ENCODE measurements at places on chromosomes 13 and 19.

DNA sequence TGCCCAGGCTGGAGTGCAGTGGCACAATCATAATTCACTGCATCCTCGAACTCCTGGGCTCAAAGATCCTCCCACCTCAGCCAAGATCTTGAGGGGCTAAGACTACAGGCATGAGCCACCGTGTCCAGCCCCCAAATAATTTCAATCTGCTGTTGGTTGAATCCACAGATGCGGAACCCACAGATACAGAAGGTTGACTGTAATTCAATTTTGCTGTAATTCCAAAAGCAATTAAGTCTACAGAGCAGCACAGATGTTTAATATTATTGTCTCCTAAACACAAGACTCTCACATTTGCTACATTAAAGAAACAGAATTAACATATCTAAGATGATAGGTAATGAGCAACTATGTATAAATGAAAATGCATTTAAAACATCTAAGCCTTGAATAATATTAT is 75.6 kb downstream of the MIPEP start:
- DNase-seq = no peak

DNA sequence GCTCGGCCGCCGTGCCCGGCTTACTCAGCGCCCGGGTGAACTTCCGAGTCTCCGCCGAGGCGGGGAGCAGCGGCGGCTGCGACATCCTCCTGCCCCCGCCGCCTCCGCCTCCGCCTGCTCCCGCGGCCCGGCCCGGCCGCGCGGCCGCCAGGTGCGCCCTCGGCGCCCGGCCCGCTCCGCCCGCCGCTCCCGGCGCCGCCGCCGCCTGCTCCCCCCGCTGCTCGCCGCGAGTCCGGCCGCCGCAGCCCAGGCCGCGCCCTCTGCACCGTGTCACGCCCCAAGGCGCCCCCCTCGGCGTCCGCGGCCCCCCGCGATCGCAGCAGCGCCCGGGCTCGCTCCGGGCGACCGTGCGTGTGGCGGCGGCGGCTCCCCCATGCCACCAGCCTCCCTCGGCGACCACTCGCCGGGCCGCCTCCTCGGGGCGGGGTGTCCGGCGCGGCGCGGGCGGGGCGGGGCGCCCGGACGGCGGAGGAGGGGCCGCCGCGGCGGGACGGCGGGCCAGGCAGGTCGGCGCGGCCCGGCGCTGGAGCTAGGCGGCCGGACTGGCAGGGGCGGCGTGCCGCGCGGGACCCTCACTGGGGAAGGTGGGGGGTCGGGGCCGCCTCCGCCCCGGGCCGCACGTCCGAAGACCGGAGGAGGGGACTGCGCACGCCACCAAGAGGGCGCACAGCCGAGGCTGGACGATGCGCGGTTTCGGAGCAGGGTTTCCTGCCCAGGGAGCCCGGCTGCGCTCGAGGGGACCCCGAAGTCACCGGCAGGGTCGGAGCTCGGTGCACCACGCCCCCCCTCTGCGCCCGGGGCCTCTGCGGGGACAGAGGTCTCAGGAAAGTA is 108.6 kb upstream of the DOCK9 start:
- peak; percentile 65 for DNase-seq

DNA sequence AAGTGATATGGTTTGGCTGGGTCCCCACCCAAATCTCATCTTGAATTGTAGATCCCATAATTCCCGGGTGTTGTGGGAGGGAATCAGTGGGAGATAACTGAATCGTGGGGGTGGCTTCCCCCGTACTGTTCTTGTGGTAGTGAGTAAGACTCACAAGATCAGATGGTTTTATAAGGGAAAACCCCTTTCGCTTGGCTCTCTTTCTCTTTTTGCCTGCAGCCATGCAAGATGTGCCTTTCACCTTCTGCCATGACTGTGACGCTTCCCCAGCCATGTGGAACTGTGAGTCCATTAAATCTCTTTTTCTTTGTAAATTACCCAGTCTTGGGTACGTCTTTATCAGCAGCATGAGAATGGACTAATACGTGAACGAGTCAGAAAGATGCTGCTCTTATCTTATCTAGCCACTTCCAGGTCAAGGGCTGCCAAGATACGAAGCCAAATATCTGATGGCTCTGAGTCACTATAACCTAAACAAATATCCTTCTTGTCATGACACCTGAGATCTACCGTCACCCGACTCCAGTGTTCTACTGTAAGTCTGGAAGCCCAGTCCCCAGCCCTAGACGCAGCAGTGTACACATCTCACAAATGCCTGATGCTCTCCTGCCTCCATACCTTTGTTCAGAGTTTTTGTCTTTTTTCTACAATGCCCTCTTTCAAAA is 45.9 kb downstream of the SLC15A1 start:
- no peak for DNase-seq

GRCh38 chr13:66634384-66634783 is 595.8 kb downstream of the PCDH9 start:
- no peak for DNase-seq

DNA sequence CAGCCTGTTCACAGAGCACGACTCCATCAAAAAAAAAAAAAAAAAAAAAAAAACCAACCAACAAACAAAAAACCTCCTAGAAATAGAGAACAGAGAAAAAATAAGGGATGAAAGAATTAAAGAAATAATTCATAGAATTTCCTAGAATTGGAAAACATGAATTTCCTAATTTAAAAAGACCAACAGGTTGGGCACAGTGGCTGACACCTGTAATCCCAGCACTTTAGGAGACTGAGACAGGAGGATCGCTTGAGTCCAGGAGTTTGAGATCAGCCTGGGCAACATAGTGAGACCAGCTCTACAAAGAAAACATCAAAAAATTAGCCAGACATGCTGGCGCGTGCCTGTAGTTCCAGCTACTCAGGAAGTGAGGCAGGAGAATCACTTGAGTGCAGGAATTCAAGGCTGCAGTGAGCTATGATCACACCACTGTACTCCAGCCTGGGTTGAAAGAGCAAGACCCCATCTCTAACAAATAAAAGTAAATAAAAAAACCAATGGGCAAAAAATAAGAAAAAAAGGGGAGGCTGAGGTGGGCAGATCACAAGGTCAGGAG is 6.5 kb downstream of the SPART start:
- DNase-seq = no peak

GRCh38 chr13:94201022-94201421 is 278.5 kb downstream of the DCT start:
- DNase-seq = no peak

GRCh38 chr13:94080527-94080926 is 399.0 kb downstream of the DCT start:
- no peak for DNase-seq

DNA sequence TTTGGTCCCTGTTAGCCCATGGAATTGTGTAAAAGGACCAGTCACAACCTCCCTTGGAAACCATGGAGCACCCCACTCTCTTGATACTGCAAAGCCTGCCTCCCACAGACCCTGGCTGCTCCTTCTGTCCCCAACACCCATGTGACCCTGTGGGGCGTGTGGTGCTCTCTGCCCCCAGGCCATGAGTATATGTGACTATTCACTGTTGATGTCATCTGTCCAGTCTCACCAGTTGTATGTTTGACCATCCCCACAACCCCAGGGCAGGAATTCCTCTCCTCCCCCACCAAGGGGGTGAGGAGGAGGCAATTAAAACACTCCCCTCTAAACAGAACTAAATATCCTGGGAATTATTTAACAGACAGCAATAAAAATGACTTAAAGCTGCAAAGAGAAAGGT is 35.2 kb downstream of the KCTD15 start:
- DNase-seq = no peak

- no peak for DNase-seq
Measured at GRCh38 chr19:28117143-28117542, 1095.8 kb downstream of the UQCRFS1 start.

- no peak for DNase-seq
Measured at GRCh38 chr19:46193678-46194077, 35.9 kb upstream of the IGFL1 start.

DNA sequence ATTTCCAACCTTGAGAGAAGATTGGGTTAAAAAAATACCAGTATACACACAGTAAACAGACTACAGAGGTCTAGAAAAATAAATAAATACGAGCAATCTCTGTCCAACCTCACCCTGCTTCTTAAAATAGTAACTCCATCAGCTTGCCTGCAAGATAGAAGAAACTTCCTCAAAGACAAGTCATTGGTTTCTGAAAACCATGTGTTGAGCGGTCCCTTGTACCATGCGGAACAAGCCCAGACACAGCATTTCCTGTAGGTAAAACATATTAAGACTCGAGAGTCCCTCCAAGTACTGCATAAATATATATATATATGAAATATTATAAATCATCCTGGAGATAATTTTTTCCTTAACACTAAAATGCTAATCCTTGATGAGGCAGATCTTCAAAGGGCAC is 157.4 kb downstream of the MZT1 start:
- DNase-seq = no peak

DNA sequence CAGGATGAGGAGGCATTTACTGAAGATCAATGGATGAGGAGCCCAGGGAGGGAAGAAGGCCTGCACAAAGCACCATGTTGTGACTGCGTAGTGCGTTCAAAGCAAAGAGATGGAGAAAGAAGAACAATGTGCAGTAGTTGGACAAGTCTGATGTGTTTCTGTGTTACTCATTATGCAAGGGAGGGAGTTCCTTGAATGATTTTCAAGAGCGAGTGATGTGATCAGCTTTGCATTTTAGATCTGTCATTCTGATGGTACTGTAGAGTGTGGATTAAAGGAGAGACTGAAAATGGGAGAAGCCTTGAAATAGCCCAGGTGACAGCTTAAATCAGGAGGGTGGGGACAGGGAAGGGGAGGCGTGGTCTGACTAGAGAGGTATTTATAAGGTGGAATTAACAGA is 9.5 kb downstream of the MYO16 start:
- no peak for DNase-seq

GRCh38 chr13:28983641-28984040 is 163.5 kb downstream of the MTUS2 start:
- DNase-seq = no peak

DNA sequence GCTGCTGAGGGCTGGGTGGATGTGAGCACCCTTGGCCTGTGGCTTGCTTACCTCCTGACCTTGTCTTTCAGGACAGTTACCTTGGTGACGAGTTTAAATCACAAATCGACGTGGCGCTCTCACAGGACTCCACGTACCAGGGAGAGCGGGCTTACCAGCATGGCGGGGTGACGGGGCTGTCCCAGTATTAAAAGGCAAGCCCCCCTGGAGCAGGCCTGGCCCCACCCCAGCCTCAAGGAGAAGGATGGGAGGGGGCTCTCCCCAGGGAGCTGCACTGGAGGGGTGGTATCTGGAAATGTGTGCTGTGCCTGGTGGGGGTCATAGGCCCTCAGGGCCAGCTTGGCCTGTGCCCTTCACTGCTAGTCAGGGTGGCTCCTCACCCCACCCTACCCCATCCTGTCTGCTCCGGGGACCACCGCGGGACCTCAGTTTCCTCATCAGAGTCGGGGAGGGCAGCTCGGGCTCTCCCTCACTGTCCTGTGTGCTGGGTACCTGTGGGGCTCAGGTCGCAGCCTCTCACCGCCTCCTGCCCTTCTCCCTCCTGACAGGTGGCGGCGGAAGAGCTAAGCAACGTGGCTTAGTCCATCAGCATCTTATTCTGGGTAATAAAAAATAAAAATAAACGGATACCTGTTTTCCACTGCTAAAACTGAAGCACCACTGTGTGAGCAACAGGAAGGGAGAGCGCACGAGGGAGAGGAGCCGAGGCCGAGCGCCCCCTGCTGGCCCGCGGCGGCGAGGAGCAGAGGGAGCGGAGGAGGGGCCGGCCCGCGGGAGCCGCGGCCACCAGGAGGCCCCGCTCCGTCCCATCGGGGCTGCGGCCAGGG is 29.8 kb downstream of the CERS1 start:
- peak; percentile 61 for DNase-seq

DNA sequence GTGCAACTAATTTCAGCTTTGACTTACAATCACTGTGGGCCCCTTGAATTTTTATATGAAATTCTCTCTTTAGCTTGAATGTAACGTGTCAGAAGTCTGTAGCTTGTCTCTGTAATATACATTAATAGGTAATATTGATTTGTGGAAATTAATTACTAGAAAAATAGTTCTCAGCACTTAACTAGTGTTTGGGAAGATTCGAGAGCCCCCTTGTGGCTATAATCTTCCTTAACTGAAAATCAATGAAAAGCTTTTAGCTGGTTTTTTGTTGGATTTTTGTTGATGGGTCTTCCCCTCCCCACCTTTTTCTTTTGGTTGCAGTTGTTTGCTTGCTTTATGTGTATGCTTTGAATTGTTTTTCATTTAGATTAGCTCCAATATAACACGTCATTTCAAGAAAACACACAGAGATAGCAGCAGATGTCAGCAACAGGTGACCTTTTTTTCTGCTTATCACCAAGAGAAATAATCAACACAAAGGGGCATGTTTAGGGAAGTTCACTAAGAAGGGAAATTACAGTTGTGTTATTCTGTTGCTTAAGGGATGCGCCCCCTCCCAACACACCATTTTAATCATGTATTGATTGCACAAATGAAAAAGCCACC is 176.8 kb downstream of the OXGR1 start:
- DNase-seq = no peak

DNA sequence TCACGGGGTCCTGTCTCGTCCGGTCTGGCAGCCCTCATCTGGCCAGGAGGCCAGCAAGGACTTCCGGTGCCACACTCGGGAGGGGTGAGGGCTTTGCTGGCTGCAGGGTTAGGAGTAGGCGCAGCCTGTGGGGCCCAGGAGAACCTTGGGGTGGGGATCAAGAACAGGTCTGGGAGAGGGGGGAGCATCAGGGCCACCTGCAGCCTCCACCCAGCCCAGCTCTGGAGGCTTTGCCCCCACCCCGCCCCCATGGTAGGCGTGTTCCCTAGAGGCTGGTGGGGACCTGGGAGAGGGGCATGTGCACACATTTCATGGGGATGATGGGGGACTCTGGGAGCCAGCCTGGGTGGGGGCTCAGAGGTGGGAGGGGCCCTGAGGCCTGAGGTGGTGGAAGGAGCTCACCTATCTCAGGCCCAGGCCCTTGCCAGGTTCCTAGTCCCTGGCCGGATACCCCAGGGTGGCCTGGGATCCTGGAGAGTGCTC is 23.3 kb downstream of the WTIP start:
- DNase-seq = no peak

DNA sequence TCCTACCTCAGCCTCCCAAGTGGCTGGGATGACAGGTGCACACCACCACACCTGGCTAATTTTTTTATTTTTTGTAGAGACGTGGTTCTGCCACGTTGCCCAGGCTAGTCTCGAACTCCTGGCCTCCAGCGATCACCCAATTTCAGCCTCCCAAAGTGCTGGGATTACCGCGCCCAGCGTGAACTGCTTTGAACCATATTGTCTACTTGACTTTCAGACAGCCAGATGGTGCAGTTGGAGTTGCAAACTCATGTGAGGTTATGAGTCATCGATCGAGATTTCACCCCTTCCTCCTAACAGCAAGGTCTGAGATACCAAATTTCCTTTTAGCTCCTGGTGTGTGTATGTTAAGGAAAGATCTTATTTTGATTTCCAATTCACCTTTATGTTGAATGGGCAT is 2.7 kb downstream of the SLC27A1 start:
- DNase-seq = no peak

All from stimulated activated CD4-positive, alpha-beta T cell treated with anti-CD3 and anti-CD28 coated beads, Interleukin-1b, Interleukin-23, amount 100 ng/mL, for 4 hours (primary cell).